ENCODE measurements at places on chromosomes 7 and 10.

GRCh38 chr7:157056246-157056645 lies 45.8 kb upstream of the MNX1 start:
- DNase-seq: no peak

DNA sequence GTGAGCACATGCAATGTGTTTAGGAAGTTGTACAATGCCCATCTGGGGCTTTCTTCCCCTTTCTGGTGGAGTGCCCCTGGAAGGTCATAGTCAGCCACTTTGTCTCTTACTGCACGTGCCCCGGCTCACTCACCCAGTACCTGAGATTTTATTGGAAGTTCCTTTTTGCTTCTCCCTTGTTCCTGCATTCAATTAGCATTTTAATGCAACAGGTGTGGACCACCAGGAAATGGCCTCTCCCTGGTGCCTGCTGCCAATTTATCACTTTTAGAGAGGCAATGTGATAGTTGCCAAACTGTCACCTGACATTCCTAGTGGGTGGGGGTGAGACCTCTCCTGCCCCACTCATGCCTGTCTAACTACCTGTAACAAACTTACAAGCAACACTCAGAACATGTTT lies 293.4 kb upstream of the DKK1 start:
- no peak for DNase-seq

GRCh38 chr7:116028787-116029186 lies 1.8 kb downstream of the TFEC start:
- no peak for DNase-seq

DNA sequence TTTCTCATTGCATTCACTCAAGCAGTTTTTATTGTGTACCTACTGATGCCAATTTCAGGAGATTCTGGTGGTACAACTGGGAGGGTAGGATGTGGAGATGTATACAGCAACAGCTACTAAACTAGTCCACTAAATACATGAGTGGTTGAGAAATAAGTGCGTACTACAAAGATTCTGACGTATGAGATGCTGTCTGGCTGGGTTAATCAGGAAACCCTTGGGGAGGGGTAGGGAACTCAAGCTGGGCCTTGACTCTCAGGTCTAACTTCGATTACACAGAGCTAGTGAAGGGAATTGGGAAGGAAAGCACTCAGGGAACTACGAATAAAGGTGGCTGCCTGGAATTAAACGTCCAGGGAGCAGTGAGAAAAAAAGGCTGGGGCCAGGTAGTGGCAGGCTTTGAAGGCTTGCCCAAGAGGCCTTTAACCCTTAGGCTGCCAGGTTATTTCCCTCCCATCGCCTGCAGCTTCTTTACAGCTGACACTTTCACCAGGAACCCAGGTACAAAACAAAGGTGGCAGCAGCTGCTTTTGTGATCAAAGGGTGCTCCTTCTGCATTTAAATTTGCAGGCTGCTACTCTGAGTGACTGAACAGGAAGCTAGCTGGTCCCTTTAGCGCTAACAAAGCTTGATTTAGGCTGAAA lies 3.2 kb downstream of the MMS19 start:
- DNase-seq: no peak

DNA sequence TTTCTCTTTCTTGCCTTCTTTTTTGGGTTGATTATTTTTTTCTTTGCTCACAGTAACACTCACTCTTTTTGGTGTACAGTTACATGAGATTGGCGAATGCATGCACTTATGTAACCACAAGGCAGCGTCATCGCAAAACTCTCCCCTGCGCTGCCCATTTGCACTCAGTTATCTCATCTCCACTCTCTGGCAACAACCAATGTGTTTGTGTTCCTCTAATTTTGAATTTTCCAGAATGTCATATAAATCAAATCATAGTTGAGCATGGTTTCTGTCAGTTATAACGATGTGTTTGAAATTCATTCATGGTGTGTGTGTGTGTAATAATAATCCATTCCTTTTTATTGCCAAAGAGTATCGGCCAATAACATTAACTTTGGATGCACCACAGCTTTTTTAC lies 23.0 kb upstream of the IGFBP3 start:
- no peak for DNase-seq

- DNase-seq: no peak
Observed at GRCh38 chr10:99532687-99533495, at the start of gene NKX2-3. TSS of gene NKX2-3 (plus strand) at chr10:99532942. CDS start at chr10:99533132, 190 bp downstream.

DNA sequence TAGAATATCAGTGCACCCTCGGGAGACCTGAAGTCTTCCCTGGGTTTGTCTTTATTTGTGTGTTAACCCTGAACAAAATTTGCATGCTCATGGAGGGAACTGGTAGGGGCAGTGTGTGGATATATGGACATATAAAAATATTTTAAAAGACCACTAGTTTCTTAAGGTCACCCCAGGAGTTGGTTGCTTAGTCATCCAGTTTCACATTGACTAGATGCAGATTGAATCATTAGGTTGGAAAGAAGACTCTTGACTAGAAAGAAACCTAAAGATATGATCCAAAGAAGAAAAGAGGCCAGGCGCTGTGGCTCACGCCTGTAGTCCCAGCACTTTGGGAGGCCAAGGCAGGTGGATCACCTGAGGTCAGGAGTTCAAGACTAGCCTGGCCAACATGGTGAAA lies 137.1 kb downstream of the KAT6B start:
- no peak for DNase-seq

DNA sequence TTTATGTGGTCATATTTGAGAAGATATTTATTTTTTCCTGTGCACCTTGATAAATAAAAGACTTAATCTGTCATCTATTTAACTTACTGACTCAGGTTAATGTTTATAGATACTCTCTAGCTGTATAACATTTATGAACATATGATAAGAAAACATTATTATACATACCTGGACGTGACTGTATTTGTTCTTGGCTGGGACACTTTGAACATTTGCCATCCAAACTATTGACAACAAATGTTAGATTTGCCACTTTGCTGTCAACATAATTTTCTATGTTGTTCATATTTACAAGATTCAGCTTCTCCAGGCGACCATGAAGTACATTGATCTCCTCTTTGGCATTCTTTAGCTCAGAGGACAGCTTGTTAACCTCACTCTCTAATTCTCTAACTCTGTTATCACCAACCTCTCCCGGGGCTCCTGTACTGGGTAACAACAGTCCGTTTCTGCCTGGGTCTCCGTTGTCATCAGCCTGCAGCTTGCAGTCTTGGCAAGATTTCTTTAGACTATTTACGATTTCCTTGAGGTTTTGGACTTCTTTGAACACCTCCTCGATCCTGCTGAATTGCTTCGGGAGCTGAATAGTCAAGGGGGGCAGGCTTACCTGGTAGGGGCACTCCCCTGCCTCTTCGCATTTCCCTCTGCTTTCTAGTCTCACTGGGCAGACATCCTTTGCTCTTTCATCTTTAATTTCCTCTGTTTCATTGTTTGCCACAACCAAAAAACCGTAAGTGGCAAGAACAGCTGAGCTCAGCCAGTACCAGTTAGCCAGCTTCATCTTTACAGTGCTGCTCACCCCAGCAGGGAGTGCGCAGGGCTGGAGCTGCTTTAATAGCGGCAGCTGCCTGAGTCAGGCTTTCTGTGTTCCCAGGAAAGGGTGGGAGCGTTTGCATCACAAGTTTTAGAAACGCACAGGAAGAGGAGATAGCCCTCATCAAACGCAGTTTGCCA lies at the start of gene FGL2:
TSS of gene FGL2 (minus strand) at position 807 of the 954 bp plus-strand sequence. CDS start at position 781, 26 bp downstream.
- DNase-seq: no peak

GRCh38 chr10:108877095-108877561 lies 1046.2 kb downstream of the XPNPEP1 start:
- no peak for DNase-seq

DNA sequence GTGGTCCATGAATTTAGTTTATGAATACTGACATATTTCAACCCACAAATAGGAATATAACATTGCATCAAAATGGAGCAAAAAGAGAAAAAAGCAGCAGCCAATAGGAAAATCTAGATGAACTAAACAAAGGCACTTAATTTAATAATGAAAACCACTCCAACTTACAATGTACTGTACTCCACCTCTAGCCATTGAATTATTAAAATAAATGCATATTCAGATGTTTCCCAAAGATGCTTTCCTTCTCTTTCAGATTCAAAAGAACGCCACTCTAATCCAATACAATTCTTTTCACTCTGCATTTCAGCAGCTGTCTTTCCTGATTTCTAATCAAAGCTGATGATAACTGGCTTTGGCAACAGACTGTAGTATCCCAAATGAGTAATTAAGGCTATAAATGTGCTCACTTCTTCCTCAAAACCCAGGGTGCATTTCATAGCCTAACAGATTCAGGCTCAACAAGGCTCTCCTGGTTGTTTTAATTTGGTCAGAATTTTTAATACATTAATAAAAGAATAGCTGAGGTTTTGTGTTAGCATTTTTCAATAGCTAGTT lies 577.1 kb downstream of the PARD3 start:
- DNase-seq: no peak

DNA sequence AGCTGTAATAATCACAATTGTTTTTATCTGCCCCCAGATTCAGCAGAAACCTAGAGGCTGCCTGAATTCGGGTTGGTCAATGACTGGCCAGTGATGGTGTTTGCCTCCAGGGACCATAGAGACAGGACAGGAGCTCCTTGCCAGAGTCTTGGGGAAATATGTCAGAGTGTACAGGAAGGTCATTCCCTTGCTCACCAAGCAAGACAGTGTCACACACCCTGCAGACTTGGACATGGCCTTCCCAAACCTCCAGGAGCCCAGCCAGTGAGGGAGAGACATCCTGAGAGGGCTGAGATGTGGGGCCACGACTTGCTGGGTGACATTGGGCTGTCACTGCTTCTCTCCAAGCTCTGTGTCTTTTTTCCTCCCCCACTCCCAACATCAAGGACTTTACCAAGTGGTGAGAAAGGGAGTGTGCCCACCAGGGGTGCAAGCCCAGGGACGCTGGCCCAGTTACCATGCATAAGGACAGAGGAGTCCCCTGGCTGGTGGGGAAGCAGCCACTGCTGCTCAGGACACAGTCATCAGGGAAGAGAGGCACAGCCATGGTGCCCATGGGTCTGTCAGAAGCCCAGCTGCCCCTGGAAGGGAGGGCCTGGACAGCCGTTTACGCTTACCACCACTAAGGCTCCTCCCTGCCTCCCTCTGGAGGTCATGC lies 25.3 kb upstream of the C10orf53 start:
- DNase-seq: no peak

GRCh38 chr10:11876805-11877590 lies 53.8 kb downstream of the PROSER2 start:
- DNase-seq: no peak

- DNase-seq: peak; percentile 34
Observed at GRCh38 chr7:99102809-99103690, 40.9 kb downstream of the SMURF1 start.

GRCh38 chr7:1085266-1085665 lies 2.6 kb upstream of the GPER1 start:
- no peak for DNase-seq

DNA sequence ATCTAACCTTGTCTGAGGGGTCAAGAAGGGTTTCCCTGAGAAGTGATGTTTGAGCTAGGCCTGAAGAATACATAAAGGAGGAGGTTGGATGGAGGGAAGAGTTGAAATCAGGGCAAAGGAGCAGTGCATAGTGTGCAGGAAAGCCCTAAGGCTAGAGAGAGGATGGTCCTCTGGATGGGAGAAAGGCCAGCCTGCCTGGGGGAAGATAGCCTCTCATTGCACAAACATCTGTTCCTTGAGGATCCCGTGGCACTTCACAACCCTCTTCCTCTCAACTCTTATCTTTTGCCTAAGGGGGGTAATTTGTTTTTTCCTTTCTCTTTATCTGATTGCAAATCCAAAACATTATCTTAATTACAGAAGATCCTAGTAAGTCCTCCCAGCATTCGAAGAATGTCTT lies 35.7 kb downstream of the STAMBPL1 start:
- no peak for DNase-seq

- DNase-seq: no peak
Observed at GRCh38 chr7:92602352-92603088, 12.3 kb upstream of the FAM133B start.

GRCh38 chr10:132550366-132551092 lies 12.9 kb downstream of the INPP5A start:
- DNase-seq: no peak

- no peak for DNase-seq
Observed at GRCh38 chr7:128735436-128735835, 3.7 kb upstream of the CALU start.

GRCh38 chr10:12062754-12063482 lies 5.8 kb upstream of the DHTKD1 start:
- no peak for DNase-seq

DNA sequence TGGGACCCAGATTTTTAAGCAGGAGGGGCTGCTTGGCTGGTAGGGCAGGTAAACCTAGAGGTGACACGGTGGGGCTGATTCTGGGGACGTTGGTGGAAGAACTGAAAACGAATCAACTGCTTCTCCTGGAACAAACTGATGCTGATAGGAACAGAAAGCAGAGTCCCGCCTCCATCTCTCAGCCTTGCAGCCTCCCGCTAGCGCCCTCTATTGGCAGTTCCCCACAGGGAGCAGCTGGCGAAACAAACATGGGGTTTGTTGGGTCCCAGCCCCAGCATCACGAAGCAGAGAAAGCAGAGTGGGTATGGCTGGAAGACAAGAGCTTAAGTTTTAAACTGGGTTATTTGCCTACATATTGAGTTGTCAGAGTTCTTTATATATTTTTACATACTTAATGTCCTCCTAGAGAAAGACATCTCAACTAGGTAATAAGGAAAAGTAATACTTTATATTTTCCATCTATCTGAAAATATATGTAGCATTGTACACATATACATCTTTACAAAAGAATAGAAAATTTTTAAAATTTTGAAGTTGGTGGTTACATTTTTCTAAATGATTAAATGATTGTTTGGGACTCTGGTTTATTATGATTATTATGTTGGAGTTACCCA lies 42.3 kb upstream of the FOXI2 start:
- peak; percentile 5 for DNase-seq

- DNase-seq: no peak
Observed at GRCh38 chr7:131529617-131530016, 26.8 kb downstream of the PODXL start.

All from LoVo (cell line).